ENCODE measurements at places on chromosomes 3 and 15.
A peak's percentile ranks its signal among the peaks of the same experiment; 100 is the strongest.

DNA sequence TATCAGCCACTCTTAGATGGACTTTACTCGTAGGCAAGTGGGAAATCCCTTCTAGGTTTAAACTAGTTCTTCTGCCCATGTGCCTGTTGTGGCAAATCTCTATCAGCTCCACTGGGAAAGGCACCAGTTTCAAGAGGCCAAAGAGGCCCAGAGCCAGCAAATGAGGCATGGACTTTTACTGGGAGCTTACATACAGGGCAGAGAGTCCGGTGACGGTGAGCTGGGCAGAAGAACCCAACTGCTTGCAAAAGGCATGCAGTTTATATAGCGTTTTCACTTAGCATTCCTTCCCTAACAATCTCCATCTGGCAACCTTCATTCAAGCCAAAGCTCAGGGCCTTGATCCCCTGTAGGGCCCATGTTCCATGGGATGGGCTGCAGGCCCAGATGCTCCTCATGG, 93.0 kb upstream of the C3orf80 start:
- no peak for DNase-seq

DNA sequence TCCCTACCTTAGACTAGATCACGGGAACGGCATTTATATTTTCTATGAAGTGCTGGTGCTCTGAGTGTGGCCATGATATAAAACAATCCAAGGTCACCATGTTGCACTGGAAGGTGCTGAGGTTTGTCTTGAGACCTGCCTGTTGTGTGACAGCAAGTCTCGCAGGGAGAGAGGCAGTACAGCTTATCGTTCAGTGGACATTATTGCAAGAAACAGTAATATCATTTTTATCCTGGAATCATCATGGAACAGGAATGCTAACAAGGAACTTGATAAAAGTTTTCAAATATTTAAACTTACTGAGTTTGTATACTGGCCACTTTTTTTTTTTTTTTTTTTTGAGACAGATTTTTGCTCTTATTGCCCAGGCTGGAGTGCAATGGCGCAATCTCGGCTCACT, 40.0 kb upstream of the GCNT3 start:
- DNase-seq = no peak

DNA sequence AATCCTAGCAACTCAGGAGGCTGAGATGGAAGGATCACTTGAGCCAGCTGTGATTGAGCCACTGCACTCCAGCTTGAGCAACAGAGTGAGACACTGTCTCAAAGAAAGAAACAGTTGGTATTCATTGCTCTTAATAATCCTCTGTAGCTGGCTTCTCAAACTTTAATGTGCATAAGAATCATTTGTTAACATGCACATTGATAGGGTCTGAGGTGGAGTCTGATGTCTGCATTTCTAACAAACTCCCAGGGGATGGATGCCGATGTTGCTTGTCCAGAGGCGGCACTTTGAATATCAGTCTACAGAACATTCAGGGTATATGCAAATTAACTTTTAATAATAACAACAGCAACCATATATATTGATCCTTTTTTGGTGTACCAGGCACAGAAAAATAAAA, 39.9 kb downstream of the NKIRAS1 start:
- DNase-seq = no peak

GRCh38 chr3:191963182-191963581, 502.2 kb downstream of the PYDC2 start:
- no peak for DNase-seq

DNA sequence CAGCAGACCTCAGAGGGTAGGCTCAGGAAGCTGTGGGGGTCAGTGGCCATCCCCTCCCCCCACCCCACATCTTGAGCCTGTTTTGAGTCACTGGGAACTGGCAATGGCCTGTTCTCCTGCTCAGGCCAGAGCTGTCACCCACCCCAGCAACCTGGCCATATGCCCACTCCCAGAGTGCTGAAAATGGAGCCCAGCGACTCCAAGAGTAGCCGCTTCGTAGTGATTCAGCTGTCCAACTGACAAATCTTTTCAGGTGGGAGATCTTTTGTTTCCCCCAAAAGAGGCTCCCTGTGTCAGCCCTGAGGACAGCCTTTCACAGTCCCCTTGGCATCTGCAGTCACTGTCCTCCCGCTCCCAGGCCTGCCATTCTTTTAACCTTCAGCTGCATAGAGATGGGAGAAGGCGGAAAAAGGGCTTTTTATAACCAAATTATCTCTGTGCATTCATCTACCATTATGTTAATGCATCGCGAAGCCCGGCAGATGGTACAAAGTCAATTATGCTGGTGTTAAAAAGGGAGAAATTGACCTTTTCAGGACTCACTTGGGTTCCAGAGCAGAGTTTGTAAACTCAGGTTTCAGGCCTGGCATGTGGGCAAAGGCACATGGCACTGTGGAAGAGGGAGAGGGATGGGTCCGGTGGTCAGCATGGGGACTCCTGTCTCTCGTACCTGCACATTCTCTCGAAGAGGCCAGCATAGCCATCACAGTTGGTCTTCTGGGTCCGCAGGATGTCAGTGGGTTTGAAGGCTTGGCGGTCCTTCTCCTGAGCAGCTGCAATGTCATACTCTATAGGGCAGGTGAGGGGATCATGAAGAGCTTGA, 32.1 kb downstream of the KY start:
- no peak for DNase-seq

- no peak for DNase-seq
Measured at GRCh38 chr3:44995142-44995770, 19.2 kb downstream of the EXOSC7 start.

DNA sequence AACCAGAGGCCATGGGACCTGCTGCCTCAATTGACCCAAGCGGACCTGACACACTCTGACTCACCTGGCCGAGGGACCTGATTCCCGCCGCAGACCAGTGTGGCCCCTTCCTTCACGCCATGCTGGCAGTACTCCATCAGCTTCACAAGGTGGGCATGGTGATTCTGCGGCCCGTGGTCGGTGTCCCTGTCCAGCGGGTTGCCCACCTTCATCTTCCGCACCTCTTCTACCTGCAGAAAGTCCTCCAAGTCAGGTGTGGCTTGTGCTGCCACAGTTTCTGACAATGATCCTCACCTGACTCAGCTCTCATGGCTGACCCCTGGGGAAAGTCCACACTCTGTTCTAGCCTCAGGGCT, 25.9 kb upstream of the SLC41A3 start:
- DNase-seq = no peak

DNA sequence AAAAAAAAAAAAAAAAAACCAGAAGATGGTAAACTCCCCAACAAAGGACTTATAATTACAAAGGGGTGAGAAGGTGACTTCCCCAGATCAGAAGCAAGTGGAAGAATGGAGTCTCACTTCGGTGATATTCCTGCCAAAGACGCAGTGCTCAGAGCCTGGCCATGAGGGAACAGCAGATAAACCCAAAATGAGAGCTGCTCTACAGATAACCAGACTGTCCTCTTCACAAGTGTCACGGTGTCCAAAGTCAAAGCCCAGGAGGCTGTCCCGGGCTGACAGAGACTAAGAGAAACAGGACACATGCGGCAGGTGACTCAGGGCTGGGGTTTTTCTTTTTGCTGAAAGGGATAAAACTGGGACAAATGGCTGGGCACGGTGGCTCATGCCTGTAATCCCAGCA, 48.8 kb downstream of the HMCES start:
- DNase-seq = no peak

- no peak for DNase-seq
Measured at GRCh38 chr3:58658508-58658907, 8.1 kb downstream of the FAM3D start.

DNA sequence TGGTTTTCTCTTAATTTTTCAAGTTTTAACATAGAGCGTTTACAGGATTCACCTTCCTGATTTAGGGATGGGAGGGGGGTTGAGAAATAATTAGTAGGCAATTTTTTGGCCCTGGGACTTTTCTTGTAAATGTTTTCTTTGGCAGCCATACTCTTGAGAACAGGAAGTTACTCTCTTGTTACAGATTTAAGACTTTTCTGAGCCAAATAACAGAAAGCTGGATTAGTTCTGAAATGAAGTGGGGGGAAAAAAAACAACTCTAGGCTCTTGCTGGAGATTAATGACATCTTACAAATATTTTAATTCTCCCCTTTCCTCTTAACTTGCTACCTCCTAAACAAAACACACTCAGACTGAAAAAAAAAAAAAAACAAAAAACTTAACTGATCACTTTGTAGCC, 13.8 kb upstream of the POLR2M start:
- no peak for DNase-seq

- no peak for DNase-seq
Measured at GRCh38 chr3:55545995-55546394, 58.9 kb upstream of the WNT5A start.

GRCh38 chr3:158801201-158801600, 653 bp upstream of the MFSD1 start:
- DNase-seq = peak; percentile 23

DNA sequence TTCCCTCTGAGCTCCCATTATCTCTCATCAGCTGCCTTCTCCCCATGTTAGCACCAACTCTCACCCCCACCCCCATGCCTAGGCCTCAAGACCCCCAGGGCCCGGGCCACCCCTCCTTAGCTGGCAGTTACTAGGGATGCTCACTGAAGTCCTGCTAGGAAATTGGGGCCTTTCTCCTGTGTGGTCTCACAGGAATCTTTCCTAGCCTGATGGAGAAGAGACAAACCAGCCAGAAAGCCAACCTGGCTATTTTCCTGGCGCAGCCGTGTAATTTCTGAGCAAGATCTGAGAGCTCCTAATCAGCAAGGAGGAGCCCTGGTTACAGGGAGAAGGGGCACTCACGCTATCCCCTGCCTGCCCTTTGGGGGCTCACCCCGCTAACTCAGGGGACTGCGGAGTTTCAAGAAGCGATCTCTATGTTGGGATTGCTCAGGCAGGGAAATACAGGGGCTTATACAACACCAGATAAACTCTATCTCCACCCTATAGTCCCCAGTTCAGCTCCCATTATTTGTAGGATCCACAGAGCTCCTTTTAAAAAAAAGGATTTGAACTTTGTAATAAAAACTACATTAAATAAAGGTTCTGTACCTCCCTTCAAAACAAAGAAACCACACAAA, 25.2 kb downstream of the NR2F2 start:
- DNase-seq = no peak

DNA sequence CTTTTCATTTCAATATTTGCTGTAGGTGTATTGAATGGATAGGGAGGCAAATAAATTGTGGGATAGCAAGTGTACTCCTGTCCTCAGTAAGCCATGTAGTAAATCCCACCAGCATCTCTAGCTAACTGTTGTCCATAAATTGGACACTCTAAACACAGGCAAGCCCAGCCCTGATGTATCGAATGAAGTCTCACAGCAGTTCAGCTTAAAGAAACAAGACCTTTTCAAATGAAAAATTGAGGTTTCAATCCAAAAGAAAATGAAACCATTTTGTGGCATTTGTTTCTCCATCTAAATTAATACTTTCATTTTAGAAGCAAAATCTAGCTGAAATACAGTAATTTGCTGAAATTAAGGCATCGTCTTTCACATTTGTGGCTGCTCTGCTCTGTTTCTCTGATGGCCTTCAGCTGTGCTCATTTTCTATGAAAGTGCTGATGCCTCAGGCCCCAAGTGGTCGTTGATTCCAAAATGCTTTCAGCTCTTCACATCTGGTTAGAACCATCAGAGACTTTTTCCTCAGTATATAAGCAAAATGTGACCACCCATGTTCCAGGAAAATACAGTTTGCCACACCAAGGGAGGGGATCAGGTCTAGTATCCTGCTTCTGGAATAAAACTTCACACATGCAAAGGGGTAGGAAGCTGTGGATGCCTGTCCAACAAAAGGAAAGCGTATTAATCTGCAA, 245.0 kb downstream of the ZMAT3 start:
- no peak for DNase-seq

GRCh38 chr15:22780267-22780666, 6.2 kb upstream of the NIPA1 start:
- no peak for DNase-seq

DNA sequence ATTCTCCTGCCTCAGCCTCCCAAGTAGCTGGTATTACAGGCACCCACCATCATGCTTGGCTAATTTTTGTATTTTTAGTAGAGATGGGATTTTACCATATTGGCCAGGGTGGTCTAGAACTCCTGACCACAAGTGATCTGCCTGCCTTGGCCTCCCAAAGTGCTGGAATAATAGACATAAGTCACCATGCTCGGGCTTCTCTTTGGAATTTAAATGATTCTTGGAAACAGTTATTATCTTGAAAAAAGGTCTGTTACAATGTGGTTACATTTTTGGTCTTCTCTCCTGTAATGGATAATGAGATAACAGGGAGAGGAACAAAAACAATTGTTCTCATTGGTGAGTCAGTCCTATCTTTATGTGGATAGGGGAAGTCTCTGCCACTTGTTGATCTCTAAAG, 59.8 kb upstream of the AADACL2 start:
- no peak for DNase-seq

- no peak for DNase-seq
Measured at GRCh38 chr3:30578986-30579579, 27.3 kb upstream of the TGFBR2 start.
